Posterior vena cava (tissue), 2 donors: ENCODE measurements at places on chromosomes 3 and 15.

GRCh38 chr3:196634224-196634623 lies 5.3 kb upstream of the NRROS start:
- no peak for DNase-seq

DNA sequence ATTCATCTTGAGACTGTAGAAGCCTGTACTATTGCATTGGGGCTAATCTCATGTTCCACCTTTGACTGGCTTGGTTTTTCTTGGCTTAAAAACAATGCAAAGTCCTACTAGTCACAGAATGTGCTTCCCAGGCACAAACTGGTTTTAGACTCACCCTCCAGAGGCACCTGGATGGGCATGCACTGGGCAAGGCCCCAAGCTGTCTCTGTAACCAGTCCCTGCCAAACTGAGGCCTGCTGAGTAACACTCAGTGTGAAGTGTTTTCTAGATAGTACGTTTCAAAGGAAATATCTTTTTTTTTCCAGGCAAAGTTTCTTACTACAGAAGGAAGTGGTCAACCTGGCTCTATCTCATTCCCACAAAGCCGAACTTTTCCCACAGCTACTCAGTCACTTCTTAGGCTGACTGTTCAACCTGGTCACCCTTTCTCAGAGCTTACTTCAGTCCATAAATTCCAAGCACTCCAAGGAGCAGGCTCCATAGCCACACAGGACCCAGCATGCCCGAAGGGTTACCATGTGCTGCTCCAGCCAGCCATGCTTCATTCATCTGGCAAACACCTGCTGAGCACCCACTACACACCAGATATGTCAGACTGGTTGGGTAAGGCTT lies 57.4 kb downstream of the NPTN start:
- DNase-seq = no peak

GRCh38 chr3:167493244-167493643 lies 19.4 kb upstream of the SERPINI2 start:
- no peak for DNase-seq

GRCh38 chr15:68584756-68585573 lies 6.2 kb downstream of the CORO2B start:
- peak; percentile 45 for DNase-seq
